Activated CD4-positive, CD25-positive, alpha-beta regulatory T cell (primary cell): ENCODE measurements at places on chromosomes 12 and 14.

GRCh38 chr14:81890020-81890419, 356.4 kb upstream of the SEL1L start:
- no peak for DNase-seq

DNA sequence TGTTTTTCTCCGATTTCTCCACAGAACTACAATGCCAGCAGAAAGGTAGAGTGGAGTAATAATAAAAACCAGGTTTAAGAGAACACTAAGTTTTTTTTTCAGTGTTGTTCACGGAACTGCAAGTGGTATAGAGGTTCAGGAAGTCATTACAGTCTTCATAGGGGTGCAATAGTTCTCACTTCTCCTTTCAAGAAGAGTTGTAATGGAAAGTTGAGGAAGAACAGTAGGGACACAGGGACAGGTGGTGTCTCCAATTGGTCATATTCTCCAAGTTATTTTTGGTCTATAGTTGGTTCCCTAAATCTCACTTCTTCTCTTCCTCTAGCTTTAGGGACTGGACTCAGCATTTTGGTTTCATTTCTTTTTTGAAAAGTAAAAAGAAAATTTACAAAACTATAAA, 894.0 kb downstream of the NRXN3 start:
- no peak for DNase-seq

DNA sequence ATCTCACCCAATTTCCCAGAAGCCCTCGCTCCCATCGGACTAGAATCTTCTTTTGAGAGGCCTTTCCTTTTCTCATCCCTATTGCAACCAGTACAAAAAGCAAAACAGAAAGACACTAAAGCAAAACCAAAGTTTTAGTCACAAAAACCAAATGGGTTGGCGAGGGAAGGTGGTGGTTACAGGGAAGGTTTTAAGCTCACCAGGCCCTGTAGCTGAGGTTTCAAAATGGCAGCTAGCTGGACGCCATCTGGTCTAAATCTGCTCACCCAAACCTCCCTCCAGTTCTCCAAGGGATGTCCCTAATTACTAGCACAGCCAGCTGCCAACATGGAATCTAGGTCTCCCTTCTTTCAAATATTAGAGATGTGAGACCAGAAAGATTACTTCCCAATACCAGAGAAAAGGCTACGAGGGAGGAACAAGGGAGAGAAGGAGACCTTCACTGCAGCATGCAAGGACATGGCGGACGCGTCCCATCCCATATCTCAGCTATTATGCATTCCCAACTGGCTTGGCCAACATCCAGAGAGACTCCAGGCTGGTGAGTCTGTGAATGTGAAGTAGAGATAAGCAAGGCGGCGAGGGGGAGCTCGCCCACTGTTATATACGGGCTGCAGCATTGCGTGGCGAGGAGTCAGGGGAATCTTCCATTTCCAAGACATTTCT, 70.8 kb downstream of the DPF3 start:
- no peak for DNase-seq

DNA sequence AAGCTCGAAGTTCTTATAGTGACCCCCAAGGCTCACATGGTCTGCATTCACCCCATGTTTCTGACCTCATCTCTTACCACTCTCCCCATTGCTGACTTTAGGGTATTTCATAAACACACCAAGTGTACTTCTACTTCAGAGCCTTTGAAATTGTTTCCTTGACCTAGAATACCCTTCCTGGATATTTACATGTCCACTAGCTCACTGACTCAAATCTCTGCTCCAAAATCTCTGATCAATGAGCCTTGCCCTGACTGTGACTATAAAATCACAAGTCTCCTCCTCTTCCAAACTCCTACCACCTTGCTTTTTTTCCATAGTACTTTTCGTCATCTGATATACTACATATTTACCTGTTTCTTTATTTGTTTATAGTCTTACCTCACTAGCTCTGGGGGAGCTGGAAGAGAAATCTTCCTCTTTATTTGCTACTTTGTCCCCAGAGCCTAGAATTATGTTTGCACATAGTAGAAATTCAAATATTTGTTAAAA, 105.1 kb downstream of the RMST start:
- DNase-seq, result no peak

GRCh38 chr12:30826276-30826675, 71.5 kb upstream of the CAPRIN2 start:
- no peak for DNase-seq

DNA sequence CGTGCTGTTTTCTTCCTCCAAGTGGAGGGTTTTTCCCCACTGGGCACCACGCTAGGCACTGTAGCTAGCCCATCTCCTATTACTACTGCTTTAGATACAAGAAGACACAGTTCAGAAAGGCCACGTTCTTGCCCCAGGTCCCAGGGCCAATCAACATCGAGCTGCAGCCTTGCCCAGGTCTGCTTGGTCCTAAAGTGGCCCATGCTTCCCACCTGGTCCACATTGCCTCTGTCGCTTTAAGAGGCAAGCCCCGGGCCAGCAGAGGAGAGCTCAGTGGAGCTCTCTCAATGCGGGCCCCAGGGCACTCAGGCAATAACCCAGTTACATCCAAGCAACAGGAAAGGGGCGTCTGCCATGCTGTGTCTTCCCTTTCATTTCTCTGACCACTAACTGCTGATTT, 148.1 kb downstream of the CALM1 start:
- no peak for DNase-seq

DNA sequence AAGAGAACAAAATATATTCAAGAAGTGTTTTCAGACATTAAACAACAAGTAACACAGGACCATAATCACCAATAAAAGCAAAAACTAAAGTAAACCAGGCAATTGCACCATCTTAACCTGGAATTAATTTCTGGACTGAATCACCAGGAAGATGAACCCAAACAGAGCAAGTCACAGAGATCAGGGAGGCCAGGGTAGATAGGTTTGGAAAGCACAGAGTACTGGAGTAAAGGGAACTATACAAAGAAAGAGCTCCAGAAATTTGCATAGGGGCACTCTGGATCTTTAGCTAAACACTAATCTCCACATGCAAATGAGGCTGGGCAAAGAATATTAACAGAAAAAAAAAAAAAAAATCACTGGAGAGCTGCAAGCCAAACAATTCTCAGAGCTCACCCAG, 84.7 kb downstream of the NUAK1 start:
- no peak for DNase-seq

DNA sequence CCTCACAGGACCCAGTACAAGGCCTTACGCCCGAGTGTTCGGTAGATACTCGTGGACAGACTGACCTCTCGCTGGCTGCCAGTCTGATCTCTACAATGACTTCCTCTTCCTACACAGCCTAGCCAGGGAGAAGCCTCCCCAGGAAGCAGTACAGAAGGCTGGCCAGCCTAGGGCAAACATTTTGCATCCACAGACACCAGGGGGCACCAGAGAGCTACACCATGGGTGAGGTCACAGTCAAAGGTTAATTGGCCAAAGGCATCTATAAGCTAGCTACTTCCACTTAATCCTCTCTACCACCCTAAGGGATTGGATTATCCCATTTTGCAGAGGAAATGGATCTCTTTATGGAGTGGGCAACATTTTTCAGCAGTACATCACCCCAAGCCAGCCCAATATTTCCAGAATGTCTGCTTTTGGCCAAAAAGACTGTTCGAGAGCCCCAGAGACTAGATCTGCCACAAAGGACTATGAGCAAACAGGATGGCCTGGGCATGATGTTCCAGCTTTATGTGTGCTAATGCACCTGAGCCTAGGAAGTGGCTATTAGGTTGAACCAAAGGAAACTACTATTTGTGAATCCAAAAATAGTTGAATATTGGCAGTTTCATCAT, 14.6 kb upstream of the PNMA1 start:
- peak; percentile 69 for DNase-seq

GRCh38 chr14:99116741-99117295, 155.2 kb downstream of the BCL11B start:
- DNase-seq, result no peak

GRCh38 chr14:95340201-95340697, 20.5 kb upstream of the CLMN start:
- no peak for DNase-seq

DNA sequence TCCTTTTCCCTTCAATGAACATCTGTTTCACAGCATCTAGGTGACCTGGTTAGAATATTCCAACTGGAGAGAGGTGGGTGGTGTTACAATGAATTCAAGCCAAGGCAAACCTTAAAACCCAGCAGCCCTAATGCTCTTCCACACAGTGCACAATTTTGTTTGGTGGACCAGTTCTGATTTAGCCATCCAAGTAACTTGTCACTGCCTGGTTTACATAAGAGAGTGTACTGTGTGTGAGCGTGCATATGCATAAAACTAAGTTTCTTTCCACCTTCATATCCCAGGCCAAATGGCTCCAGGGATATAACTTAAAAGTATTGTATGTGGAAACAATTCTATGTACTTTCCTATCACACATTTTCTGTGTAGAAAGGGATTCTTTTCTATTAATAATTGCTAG, 200.4 kb upstream of the FAR2 start:
- no peak for DNase-seq

DNA sequence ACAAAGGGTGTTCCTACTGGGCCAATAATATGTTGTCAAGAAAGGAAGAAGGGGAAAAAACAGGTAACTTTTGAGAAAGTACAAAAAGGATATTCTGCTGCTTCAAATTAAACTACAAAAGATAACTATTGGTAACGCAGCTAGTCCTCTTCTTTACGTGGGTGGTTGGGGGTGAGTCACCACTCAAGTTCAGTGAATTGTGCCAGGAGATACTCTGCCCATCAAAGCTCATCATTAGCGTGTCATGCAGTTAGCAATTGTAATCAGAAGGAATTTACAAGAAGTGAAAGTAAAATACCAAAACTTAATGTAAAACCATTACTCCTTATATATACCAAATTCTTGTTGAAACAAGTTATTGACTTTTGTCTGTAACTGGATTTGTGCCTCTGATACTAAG, 342.0 kb downstream of the NPAS3 start:
- no peak for DNase-seq

GRCh38 chr12:110282956-110283817, 2.1 kb downstream of the ATP2A2 start:
- DNase-seq, result no peak

GRCh38 chr12:32926356-32926755, 29.8 kb upstream of the PKP2 start:
- no peak for DNase-seq

DNA sequence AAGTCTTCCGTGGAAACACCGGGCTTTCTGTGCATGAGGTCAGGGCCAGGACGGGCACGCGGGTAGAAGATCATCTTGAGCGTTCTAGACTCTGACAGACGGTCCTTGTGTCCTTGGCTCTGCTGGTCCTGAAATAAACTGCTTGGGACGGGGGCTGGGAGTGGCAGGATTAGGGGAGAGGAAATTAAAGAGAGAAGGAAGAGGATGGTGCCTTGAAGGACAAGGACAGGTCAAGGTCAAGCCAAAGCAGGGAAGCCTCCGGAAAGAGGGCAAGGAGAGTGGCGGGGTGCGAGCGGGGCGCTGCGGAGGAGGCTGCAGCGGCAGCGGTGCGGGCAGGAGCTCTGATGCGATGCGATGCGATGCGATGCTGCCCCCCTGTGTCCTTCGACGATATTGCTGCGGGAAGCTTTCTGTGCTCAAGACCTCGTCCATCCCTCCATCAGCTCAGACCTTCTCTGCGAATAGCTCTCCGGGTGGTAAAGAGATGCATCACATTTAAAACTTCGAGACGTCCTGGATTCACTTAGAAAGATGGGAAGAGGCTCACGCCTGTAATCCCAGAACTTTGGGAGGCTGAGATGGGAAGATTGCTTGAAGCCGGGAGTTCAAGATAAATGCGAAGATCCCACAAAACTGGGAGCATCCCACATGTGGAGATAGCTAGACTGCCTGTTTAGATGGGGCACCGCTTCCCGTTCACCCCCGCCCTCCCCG, 110.1 kb upstream of the TMEM132D start:
- DNase-seq, result no peak

DNA sequence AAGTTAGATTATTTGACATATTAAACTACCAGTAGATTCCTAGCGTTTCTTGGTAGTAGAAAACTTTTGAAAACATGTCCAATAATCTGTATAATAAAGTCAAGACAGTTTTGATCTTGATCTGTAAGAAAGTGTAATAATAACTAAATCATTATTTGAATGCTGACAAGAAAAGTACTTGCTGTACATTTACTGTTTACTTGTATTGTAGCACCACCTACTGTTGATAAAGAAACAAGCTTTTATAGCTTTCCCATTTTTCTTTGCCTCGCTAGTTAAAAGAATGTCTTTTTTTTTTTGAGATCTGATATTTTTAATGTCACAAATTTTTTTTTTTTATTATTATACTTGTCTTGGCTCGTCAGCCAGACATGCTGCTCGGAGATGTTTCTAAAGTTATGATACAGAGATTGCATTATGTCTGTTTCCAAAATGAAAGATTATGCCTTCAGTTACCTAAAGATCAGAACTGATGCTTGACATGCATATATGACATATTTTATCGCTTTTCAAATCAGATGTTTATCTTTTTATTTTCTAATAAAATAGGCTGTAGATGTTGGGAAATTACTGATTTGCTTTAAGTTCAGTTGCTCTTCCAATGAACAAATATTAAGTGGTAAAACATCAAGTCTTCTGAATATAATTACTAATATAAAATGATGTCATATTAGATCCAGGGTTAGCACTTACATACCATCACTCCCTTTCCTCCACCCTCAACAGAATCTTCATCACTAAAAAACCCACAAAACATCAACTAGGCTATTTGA, 140.5 kb downstream of the AKAP6 start:
- no peak for DNase-seq

DNA sequence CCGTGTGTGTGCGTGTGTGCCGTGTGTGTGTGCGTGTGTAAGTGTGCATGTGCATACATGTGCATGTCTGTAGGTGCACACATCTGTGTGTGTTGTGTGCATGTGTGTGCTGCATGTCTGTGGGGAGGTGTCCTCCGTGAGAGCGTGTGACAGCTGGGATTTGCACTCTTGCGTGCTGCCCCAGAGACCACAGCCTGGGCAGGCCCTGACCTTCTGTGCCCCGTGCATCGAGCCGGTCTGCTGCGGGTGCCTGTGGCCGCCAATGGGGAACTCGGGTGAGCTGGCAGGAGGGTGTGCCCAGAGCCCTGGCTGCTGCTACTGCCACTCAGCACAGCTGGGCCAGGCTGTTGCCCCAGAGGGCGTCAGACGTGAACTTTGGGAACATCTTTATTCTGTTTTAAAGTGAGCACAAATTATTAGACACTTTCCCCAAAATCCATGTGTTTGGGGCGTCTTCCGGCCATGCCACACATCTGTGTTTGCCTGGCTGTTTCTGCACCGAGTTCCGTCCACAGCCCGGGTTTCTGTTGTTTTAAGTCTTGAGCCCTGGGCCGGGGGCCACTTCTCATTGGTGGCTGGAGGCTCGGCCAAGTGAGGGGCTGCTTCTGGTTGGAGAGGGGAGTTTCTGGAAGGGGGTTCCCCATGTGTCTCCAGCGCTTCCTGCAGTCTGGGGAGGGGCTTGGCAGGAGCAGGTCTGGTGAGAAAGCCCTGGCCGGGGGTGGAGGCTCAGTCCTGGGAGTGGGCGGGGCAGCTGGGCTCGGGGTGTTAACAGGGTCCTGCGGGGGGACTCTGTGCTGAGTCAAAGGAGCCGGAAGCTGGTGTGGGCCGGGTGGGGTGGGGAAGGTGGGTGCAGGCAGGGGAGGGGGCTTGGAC, 7.6 kb downstream of the CEP170B start:
- DNase-seq, result no peak

- no peak for DNase-seq
These were observed 91.1 kb downstream of the MYF5 start for GRCh38 chr12:80807640-80808288.
